Glutamatergic neuron (in vitro differentiated cells): ENCODE measurements at places on chromosomes 2 and 18.

- no peak for DNase-seq
Measured at GRCh38 chr2:197310987-197311420, 424 bp upstream of the ANKRD44 start.

DNA sequence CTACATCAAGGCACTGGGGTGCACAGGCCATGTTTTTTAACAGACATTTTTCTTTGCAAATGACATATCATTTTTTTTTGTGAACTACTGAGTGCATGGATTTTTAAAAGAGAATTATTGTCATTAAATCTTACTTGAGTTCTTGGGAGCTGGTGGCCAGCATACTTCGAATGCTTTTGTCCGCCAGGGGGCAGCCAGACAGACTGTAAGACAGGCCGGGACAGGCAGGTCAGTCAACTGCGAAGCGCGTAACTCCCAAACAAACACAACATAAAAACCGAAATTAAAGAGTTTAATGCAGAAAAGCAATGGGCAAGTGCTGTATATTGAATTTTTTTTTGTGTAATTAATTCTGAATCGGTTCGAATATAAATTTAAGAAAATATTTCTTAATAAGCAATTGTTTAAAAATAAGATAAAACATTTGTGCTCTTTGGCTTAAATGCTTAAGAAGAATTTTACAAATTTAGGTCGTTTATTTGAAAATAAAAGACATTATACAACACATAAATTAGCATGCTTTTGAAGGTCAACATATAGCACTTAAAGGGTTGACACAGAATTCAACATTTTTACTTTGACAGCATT is 142.2 kb upstream of the PXDN start:
- peak; percentile 85 for DNase-seq

DNA sequence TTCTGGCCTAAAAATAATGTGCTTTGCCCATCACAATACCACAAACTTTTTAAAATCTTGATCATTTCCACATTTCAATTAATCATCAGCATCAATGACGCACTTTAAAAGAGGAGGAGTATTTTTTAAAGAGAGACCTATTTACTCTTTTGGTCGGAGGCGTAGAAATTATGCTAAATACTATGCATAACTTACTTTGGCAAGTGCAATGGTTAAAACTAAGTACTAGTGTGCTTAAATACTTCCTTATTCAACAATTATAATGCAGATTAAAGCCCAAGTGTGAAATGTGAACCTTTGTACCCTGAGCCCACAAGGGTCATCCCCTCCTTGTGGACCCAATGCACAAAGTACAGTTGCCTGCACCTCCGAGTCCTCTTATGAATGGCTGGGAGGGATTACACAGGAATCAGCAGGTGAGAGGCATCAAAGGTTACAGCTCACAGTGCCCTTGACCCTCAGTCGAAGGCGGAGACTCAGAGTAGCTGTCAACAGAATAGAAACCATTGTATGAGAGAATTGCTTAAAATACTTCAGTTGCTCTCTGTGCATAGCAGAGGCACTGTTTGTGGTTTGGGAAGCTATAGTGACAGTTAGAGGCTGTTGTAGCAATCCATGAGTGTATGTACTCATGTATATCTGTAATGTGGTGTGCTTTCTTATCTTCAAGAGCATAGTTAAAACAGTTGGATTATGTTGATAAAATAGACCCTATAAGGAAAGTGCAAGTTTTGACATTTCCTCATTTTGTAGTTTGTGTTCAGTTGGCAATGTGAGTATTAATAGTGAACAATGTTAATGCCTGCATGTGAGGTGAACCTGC is 151.7 kb upstream of the ITGA4 start:
- no peak for DNase-seq

GRCh38 chr18:44678725-44679055 is 2.0 kb upstream of the SETBP1 start:
- DNase-seq, result no peak

GRCh38 chr2:199130501-199130900 is 327.2 kb downstream of the SATB2 start:
- DNase-seq, result no peak
